ENCODE measurements at places on chromosomes 2 and 18.

- DNase-seq: no peak
These were observed 70.2 kb upstream of the LYPD1 start for GRCh38 chr2:132740081-132740720.

DNA sequence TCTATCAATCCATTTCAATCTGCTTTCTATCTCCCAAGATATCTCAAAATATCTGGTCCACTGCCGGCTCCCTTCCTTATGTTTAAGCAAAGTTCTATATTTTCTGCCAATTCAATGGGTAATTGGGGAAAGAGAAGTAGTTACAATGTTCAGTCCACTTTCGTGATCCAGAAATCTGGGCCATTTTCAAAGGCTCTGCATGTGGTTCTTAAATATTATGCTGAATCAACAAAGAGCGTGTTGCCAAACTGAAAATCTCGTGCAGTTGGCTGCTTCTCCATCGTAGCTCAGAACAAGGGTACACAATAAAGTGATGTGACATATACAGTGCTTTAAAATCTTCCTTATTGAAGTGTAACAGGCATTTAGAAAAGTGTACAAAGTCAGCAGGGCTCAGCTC lies 863.1 kb downstream of the RNF144A start:
- DNase-seq: no peak

GRCh38 chr2:42895134-42895790 lies 102.9 kb upstream of the HAAO start:
- no peak for DNase-seq

- no peak for DNase-seq
These were observed 69.0 kb downstream of the TXNL1 start for GRCh38 chr18:56569416-56569815.

- DNase-seq: no peak
These were observed 8.3 kb upstream of the IL1RN start for GRCh38 chr2:113119111-113119510.

DNA sequence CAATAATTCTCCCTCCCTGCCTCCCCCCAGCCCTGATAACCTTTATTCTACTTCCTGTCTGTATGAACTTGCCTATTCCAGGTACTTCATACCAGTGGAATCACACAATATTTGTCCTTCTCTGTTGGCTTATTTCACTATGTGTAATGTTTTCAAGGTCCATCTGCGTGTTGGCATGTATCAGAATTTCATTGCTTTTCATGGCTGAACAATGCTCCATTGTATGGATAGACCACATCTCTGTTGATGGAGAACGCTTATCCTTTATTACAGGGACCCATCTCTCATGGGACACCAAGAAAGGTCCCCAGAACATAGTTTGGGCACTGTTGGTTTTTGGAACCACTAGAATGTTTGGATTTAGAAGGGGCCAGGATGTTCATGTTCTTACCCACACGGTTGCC lies 40.2 kb downstream of the ATOH8 start:
- no peak for DNase-seq
